SK-N-DZ (cell line): ENCODE measurements at places on chromosomes 12 and 14.

DNA sequence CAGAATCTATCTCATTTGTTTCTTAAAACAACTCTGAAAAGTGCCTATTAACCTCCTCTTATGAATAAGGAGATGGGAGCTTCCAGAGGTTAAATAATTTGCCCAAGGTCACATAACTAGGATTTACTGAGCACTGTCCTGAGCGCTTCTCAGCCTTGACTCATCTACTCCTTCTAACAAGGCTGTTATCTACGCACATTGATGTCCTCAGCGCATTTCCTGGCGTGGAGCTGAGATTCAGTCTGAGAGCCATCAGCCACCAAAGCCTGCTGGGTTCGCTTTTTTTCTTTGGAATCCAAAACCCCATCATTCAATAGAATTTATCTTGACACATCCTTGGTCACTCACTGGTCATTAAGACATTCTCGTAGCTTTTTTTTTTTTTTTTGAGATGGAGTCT lies 29.3 kb downstream of the AK7 start:
- DNase-seq = no peak

GRCh38 chr12:53221203-53222080 lies 10.6 kb downstream of the RARG start:
- DNase-seq = peak; percentile 33

- DNase-seq = no peak
Observed at GRCh38 chr12:50353869-50354593, 42.4 kb downstream of the FAM186A start.

GRCh38 chr14:68977180-68977717 lies 1.9 kb downstream of the ACTN1 start:
- no peak for DNase-seq

- peak; percentile 68 for DNase-seq
Observed at GRCh38 chr12:106150555-106150954, 11.8 kb upstream of the NUAK1 start.

DNA sequence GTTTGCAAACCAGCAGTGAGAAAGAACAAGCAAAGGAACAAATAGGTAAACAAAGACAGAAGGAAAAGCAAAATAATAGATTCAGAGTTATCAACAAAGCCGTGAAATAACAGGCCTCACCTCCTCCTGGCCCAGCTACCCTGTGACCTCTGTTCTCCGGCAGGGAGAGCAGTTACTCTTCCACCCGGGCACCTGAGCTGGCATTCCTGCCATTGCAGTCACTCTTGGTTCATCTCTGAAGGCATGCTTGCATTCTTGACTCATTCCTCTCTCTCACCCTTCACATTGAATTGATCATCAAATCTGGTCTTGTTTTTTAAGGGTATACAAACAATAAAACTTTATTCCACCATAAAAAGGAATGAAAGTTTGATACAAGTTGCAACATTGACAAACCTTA lies 95.1 kb downstream of the TTC8 start:
- no peak for DNase-seq

GRCh38 chr12:116278279-116278626 lies 760 bp upstream of the MED13L start:
- no peak for DNase-seq

GRCh38 chr14:20501346-20501745 lies 4.0 kb upstream of the RNASE10 start:
- DNase-seq = no peak

- DNase-seq = peak; percentile 72
Observed at GRCh38 chr12:57110104-57111030, 795 bp downstream of the STAT6 start.

DNA sequence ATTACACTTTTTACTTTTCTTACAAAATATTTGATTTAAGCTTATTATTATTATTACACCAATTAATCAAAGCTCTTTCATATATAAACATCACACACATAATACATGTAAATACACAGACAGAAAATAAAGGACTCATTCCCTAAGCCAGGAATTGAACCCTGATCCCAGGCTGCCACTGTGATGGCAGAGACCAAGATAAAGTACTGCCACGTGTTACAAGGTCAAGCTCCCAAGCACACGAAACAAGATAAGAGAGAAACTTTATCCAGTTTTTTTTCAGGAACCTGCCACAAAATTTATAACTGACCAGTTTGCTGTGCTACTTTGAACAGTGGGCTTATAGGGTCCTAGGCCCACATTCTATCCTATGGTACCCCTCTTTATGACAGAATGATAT lies 111.3 kb downstream of the EML1 start:
- DNase-seq = no peak

DNA sequence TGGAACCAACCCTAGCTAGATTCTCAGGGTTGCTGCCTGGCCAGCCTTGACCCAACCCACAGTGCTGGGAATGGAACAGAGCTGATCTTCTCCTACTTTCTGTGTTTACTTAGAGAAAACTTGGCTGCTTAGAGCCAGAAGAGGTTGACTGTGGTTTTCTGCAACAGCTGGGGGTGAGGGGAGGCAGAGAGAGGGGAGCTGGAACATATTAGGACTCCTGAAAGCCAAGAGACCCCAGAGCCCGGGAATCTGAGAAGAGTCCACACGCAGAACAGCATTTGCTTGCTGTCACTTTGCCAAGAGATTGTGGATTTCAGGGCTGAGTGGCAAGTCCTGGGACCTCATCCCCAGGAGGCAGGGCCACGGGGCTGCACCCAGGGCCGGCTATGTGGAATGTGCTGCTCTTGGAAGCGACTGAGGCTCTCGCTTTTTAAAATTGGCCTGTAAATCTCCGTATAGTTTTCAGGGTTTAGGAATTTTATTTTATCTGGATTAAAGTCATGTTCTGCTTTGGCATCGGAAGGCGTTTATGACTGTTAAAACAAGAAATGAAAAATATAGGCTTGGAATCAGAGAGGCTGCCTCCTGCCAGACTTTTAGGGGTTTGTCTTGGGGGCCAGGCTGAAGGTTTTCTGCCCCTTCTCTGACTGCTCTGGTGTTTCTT lies 22.3 kb upstream of the MED13L start:
- no peak for DNase-seq
